ENCODE measurements at places on chromosomes 1 and 21.

DNA sequence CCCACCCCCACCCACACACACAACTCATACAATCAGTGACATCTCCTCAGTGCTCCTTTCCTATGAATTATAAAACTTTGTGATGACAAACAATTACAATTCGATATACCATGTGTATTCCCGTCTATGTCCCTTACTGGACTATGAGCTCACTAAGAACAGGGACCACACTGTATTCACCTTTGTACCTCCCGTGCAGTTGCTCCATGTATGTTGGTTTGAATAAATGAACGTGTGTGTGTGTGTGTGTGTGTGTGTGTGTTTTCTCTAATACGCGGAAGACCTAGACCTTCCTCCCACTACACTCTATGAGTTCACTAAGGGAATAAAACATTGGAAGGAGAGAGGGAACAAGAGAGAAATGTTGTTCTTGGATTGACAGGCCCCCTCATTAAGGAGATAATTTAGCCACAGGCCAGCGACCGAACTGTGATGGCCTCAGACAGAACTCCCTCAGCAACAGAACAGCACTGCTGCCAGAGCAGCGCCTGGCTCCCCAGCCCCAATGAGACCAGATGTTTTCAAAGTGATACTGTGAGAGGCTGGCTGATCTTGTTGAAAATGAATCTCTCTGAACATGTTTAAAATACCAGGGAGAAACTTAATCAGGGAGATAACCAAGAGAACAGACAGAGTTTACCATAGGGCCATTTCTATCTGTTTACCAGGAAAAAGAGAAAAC, 21.7 kb downstream of the BCAR3 start:
- DNase-seq: no peak

DNA sequence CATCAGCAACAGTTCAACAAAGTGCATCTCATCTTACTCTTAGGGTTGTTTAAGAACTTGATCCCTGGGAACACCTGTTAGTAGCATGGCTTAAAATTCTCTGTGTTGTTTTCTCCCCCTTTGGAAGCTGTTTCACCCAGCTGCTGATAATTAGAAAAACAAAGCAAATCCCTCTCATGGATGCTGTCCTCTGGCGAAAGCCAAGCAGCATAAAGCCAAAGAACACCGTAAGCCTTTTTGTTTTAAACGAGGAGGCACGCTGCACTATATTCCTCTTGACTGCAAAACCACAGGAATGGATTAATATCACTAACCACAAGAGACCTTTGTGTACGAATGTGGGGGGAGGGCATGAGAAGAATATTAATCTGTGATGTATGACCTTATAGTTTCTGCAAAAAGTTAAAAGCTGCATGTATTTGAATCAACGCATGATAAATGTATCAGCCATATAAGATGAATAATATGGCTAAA, 923.2 kb downstream of the LTN1 start:
- DNase-seq: no peak

DNA sequence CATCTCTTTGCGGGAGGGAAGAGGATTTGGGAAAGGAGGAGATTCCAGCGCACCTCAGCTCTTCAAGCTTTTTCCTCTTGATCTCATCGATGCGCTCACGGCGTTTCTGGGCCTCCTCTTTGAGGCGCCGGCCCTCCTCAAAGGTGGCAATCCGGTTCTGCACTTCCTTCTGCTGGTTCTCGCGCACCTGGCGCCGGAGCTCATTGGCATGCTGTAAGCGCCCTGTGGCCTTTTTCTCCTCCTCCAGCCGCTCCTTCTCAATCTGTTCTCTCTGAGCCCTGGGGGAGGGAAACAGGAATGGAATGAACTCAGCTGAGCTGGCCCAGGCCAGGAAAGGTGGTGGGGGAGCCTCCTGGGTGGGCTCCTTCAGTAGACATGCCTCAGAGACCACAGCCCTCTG, 10.4 kb upstream of the VSIG8 start:
- DNase-seq: no peak

- peak; percentile 54 for DNase-seq
Observed at GRCh38 chr1:234727018-234727940, 117.3 kb upstream of the IRF2BP2 start.

GRCh38 chr1:80453775-80454174, 1347.0 kb upstream of the ADGRL2 start:
- no peak for DNase-seq

GRCh38 chr21:19420565-19420964, 1017.0 kb upstream of the TMPRSS15 start:
- no peak for DNase-seq

DNA sequence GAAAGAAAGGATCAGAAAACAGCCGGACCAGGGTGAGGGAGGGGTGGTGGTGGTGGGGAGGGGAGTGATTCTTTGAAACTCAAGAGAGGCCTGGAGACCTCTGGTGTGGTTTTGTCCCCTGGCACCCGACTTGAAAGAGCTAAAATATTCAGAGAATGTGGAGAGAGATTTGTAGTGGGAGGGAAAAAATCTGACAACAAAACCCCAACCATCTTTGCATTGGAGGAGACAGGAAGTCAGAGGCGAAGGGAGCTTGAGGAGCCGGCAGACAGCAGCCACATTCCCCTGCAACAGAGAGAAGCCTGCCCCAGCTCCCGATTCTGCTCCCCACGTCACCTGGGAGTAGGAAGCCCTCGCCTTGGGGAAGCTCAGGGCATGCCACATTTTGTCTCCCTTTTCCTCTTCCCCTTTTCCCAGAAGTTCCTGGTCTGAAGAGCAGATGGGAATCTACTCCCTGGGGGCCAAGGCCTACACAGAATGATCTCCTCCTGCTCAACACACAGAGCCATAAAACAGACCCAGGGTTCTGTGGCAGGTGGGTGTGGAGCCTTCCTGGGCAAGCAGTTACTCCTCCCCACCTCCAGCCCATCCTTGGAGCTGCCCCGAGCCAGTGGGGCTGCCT, 84.9 kb downstream of the ITPKB start:
- DNase-seq: peak; percentile 42

GRCh38 chr1:161727256-161727924, 6.0 kb downstream of the FCRLB start:
- DNase-seq: no peak

DNA sequence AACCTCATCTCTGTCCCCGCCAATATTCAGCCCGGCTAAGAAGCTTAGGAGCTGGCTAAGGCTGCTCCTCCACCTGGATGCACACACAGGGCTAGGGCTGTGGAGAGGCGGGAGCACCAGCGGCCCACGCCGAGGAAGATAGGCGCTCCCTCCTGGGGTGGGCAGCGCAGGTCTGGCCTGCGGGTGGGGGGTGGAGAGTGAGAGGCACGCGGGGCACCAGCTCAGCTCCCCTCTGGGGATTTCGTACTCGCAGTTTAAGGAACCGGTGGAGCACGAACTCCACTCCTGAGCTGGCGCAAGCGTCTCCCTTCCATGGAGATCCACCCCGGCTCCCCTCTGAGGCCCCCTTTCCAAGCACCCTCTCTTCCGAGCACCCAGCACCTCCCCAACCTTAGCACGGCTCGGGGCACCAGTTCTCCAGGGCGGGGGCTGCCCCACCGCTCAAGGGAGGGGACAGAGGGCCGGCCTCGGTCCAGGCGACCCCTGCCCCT, 433 bp upstream of the KAZN start:
- peak; percentile 7 for DNase-seq

DNA sequence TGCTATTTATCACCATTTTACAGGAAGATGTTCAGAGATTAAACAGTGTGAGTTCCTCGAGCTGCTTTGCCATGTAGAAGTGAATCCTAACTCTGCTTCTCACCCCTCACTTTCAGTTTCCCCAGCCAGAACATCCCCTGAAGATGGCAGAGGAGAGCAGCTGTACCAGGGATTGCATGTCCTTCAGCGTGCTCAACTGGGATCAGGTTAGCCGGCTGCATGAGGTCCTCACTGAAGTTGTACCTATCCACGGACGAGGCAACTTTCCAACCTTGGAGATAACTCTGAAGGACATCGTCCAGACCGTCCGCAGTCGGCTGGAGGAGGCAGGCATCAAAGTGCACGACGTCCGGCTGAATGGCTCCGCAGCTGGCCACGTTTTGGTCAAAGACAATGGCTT, 16.9 kb downstream of the TENT5C start:
- DNase-seq: no peak

DNA sequence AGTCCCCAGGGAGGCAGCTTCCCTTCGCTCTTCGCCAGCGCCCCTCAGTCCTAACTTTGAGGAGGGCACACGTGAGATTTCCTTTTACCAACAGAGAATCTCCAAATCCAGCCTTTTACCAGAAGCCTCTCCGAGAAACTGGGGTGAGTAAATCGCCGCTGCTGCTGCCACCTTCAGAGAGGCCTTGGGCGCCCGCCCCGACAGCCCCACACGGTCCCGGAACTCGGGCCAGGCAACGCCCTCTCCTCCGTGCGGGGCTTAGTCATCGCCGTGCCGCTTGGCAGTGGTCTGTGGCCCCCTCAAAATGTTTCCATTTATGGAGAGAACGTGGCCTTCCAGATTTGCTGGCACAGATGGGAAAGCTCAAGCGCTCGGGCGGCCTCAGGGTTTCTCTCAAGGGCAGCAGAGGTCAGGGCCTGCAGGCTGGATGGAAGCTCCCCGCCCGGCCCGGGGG, 41.4 kb upstream of the COL6A2 start:
- DNase-seq: no peak

GRCh38 chr1:33473900-33474299, 1.5 kb downstream of the ZSCAN20 start:
- DNase-seq: no peak

DNA sequence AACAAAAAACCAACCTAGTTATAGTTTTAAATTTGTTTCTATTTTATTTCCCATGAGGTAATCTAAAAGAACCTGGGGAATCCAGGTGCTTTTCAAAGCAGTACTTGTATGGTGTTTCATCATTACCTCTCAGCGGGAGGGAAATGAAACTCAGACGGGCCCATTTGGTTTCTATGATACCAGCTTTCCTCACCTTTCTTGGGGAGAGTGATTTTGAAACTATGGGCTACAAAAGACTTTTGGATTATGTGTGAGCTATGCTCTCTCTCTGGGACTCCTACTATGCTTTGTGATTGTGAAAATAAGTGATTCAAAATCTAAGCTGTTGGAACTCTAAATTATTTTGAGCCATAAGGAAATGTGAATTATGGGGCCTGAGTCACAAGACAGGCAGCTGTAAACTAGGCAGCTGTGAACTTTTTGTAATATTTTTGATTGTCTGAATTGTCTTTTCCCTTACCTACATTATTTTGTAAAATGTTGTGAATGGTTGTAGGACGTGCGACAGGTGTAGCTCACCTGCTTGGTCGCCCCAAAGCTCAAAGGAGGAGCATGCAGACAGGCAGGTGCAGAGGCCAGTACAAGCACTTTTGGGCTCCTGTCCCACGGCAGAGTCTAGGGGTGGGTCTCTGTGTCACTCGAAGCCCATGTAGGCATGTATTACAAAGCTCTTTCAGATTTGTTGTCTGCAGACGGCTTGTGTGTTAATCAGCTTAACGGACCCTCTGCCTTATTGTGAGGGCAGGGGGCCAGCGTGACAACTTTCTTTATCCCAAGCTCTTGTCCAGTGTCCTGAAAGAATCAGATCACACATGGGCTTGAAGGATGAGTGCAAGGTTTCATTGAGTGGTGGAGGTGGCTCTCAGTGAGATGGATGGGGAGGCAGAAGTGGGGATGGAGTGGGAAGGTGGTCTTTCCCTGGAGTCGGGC, 64.8 kb upstream of the BACH1 start:
- DNase-seq: no peak

- DNase-seq: no peak
Observed at GRCh38 chr1:153309441-153309840, 3.3 kb downstream of the PGLYRP3 start.

DNA sequence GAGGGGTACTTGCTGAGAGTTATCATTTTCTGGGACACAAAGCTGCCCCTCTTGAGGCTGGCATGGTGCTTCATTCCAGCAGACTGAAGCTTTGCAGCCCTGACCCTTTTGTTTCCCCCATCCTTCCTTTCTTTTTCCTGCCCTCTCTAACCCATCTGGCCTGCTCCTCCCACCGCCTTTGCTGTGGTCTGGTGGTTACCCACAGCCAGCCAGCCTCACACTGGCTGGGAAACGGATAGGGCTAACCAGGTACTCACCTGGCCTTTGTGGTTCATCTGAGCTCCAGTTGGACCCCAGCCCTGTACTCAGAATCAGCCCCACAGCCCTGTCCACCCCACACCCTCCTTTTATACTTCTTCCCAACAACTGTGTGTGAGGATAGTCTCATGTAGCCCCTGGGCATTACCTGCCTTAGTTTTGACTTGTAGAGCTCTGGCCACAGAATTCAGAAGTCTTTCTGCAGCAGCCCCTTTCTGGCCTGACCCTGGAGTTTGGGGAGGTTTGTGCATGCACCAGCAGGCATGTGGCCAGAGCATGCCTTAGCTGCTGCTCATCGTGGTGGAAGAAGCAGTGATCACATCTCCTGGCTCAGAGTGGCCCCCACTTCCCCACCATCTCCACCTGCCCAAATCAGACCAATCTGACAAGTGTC, 138.0 kb downstream of the TRABD2B start:
- no peak for DNase-seq

DNA sequence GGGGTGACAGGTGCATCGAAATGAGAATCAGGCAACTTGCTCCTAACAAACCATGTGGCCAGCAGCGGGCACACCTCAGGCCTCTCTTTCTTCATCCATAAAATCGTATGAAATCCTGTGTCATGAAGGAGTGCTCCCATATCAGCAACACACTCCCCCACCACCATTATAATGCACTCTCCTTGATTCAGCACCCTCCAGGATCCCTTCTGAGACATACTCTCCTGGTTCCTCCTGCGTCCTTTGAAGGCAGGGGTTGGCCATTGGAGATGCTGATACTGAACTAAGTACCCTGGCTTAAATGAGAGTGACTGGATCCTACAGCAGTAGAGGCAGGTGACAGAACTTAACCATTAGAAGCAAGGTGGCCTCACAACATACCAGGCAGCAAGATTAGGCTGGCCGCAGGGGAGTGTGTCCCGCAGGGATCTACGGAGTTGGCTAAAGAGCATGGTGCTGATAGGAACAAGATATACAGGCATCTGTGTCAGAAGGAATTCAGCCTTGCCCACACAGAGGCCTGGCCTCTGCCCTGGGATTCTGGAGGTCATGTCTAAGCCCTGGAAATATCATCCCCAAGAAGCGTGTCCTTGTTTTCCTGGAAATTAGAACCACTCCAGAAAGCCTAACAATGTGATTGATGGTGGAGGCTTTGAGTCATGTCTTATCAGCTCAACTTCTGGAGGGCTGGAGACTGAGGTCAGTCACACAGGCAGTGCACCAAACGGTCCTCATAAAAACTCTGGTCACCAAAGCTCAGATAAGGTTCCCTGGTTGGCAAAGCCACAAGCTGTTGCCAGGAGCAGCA, 16.8 kb downstream of the S100A7A start:
- no peak for DNase-seq

DNA sequence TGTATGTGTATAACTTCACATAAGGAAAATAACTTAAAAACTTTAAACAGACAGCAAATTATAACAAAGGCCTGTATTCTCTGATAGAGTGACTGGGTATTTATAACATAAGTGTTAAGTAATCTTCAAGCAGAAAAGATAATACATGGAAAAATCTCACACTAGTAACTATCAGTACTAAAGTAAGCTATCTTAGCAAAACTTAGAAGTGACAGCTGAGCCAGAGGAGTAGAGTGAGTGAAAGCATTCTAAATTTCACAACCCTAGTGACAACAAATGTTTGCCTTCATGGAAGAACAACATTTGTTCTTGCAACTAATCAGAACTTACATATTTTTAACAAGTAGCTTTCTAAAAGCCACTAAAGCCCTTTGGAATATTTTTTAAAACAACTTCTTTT, 74.5 kb upstream of the B3GALT2 start:
- DNase-seq: no peak
